NCI-H1105 (cell line): ENCODE measurements at places on chromosomes 2 and 18.

GRCh38 chr2:241741016-241741415 is 6.6 kb downstream of the D2HGDH start:
- DNase-seq: no peak

DNA sequence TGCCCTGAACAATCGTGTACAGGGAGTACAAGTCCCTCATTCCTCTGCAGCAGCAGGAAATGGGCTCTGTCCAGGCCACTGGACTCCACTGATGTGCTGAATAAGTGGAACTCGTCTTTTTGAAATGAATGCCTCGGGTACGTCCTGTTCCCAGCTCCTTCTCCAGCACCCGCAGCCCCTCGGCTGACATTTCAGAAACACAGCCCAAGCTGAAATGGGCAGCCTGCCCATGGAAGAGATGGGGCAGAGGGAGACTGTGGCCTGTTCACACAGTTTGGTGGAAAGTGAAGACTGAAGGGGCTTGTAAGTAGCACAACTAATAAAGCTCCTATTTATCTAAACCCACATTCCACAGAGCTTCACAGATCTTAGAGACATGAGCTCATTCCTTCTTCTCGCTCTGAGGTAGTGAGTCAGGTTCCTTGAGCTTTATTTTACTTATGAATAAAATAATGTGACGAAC is 498.6 kb downstream of the TXNL1 start:
- DNase-seq: no peak

DNA sequence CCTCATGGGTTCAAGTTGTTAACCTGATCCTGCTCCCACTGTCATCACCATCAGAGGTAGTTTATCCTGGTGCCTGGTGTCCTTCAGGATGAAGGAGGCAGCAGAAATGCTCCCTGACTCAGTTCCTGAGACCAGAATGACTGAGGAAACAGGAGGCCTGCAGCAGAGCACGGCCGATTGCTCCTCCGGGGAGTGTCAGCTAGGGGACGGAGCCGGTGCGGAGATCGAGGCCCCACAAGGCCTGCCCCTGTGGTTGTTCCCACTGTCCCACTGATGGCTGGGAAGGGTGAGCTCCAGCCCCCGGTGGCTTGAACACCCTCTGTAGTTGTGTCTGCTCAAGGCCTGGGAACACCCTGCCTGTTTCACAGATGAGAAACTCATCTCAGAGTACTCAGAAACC is 45.6 kb downstream of the SH3BP4 start:
- DNase-seq: no peak

DNA sequence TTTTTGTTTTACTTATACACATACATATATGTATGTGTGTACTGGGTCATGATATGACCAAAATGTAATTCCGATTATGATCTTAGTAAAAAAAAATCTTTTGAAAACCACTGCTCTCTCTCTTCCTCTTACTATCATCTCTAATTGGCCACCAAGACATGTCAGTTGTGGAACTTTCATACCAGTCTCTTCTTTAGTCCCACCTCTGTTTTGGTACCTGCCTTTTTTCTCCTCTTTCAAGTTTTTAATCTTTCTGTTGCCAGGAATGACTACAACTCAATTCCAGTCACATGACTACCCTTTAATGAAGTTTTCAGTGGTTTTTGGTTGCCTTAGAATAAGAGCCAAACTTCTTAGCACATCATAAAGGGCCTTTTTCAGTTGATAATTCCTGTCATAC is 17.1 kb downstream of the RBM44 start:
- DNase-seq: no peak

GRCh38 chr2:157875641-157876065 is 477 bp downstream of the ACVR1 start:
- no peak for DNase-seq

- DNase-seq: no peak
Measured at GRCh38 chr2:120986898-120987650, 251.4 kb downstream of the GLI2 start.

DNA sequence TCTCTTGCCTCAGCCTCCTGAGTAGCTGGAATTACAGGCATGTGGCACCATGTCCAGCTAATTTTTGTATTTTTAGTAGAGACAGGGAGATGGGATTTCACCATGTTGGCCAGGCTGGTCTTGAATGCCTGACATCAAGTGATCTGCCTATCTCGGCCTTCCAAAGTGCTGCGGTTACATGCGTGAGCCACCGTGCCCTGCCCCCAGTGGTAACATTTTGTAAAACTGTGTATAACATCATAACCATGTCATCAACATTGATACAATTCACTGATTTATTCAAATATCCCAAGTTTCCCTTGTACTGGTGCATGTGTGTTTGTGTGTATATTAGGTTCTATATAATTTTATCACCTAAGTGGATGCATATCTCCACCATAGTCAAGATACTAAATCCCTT is 70.0 kb downstream of the PDCL3 start:
- DNase-seq: no peak

DNA sequence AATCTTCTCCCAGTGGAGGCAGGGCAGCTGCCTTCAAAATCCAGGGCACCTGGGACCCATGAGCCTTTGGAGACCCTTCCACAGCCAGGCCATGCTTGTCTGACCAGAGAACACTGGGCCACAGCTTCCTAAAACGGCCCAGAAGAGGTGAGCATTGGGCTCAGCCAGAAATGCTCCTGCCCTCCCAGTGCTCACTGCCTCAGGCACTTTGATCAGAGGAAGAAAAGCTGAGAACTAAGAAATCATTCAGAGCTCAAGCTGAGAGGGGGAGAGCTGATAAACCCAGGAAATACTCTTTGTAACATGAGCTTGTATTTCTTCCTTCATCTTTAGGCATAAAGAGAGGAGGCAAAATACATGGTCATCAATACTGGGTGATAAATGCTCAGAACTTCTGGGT is 365.5 kb upstream of the KLHL29 start:
- DNase-seq: no peak

- DNase-seq: no peak
Measured at GRCh38 chr2:211127501-211127900, 571.1 kb downstream of the CPS1 start.

DNA sequence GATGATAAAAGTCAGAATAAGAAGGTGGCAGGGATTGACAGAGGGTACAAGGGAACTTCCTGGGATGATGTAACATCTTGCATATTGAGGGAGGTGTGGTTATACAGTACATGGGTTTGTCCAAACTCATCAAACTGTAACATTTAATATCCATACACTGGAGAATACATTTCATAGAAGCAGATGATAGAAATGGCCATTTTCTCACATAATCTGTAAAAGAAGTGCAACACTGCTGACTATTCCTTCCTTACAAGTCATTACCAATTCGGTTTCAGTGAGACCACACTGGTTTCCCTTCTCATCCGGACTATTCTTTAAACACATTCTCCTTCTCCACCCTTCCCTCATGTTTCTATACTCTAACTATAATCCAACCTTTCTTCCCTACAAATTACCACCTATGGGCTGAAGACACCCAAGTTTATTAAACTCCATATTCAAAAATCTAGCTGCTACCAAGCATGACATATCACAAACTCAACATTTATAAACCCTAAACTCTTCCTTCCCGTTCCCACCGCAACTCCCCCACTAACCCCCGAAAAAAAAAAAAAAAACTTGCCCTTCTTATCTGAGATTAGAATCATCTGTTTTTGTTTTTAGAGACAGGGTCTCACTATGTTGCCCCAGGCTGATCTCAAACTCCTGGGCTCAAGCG is 1.6 kb downstream of the COX7A2L start:
- no peak for DNase-seq

DNA sequence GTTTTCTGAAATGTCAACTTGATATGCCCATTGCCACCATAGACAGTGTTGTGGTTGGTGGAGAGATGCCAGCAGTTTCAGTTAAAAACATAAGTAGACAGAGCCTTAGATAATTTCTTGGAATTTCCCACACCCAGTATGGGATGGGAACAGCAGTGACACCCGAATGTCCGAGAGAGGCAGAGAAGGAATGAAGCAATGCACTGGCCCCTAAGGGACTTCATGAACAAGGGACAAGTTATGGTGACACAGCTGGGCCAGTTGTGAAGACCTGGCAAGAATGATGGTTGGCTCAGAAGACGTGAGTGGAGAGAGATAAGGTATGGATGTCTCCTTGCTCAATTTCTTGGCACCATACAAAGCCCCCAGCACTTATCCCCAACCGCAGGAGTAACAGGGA is 165.2 kb upstream of the APCDD1 start:
- no peak for DNase-seq

GRCh38 chr2:42118754-42119569 is 50.2 kb upstream of the EML4 start:
- DNase-seq: no peak

DNA sequence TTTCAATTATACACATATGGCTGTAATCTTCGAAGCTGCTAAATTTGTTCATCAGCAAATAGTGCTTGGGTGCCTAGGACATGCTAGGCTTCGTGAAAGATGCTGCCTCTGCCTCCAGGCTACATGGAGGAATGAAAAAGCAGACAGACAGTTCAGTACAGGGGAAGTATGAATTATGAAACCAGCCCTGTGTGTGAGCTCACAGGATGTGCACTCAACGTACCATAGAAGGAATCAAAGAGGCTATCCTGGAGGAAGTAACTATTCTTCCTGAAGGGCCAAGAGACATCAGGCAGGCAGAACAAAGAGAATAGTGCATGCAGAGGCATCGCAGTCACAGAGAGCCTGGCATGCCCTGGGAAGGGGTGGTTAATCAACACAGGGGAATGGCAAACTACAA is 61.4 kb downstream of the DYM start:
- no peak for DNase-seq

DNA sequence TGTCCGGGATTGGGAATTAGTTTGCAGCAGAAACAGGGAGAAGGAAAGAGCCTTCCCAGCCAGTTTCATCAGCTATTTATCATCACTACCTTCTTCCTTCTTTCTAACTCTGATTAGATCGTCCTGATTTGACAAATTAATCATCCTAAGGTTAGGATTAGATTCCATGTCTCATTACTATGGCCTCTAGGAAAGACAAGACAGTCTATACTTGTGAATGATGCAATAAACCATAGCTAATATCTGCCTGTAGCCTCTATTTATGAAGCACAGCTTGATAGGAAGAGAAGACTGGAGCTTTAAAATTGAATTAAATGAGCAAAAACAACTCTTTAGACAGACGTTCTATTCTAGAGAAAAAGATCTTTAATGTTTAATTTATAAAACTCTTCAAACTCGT is 25.2 kb upstream of the FRZB start:
- DNase-seq: no peak

DNA sequence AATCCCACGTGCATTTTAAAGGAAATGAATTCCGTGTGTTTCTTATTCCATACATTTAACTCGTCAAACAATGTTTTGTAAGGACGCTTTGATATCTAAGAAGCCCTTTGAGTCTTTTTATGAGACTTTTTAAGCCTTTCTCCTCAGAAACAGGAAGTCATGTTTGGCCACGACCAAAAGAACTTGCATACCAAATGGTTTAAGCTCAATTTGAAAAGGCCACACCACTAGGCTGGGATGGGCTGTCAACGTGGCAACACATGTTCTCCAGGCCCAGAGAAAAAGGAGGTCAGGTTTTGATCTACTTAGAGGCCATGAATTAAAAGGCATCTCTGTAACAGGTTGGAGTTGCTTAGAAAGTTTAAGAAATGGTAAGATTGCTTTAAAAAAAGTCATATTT is 441.8 kb downstream of the CMPK2 start:
- no peak for DNase-seq

- no peak for DNase-seq
Measured at GRCh38 chr2:195413422-195413821, 243.6 kb upstream of the SLC39A10 start.

- DNase-seq: no peak
Measured at GRCh38 chr18:77645170-77645872, 395.7 kb downstream of the GALR1 start.

GRCh38 chr2:113124181-113124961 is 3.0 kb upstream of the IL1RN start:
- DNase-seq: no peak

GRCh38 chr18:49813069-49813318 is 339 bp downstream of the ACAA2 start:
- DNase-seq: peak; percentile 54
